ENCODE measurements at places on chromosomes 2 and 18.

GRCh38 chr2:225761396-225761795, 361.9 kb downstream of the NYAP2 start:
- DNase-seq, result no peak

DNA sequence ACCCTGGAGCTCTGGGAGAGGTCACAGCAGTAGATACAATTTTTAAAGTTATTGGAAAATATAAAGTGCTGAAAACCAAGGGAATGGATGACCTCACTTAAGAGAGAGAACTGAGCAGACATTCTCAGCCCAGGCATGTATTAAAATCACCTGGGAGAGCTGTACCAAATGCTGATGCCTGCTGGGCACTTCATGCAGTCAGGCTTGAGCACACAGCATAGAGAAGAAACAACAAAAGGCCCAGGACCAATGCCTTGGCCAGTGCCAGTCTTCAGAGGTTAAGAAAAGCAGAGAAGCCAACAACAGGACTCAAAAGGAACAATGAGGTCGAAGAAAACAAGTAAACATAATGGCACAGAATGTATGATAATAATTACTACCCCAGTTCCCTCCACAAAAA, 211.8 kb downstream of the L3MBTL4 start:
- DNase-seq, result no peak

- no peak for DNase-seq
These were observed at the start of gene MARCHF4 for GRCh38 chr2:216371721-216372702. TSS of gene MARCHF4 (minus strand) at chr2:216372483. CDS start at chr2:216370260, 2,223 bp downstream.

DNA sequence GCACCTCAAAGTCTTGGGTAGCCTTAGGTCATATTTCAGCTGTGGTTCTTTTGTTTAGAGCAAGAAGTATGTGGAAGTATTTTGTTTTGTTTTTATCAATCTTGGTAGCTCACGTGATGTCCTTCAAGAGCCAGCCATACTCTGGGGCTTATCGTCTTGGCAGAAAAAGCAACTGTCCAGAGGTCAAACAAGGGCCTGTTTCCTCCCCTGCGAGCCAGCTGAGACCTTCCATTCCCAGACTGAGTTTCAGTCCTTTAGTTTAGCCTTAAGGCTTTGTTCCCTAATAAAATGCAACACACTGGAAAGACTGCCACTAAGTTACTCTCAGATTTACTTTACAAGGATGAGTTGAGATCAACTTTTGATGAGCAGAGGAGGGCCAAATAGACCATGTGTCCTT, 63.5 kb downstream of the TXNL1 start:
- no peak for DNase-seq

- DNase-seq, result no peak
These were observed 638.2 kb downstream of the FBXO15 start for GRCh38 chr18:73509460-73509859.

- DNase-seq, result no peak
These were observed 34.0 kb upstream of the TMEM178A start for GRCh38 chr2:39631718-39632117.

GRCh38 chr2:28276076-28276618, 116.5 kb upstream of the FOSL2 start:
- DNase-seq, result no peak

GRCh38 chr2:228841877-228842276, 429.2 kb downstream of the PID1 start:
- DNase-seq, result no peak

GRCh38 chr2:70789304-70790135, 923 bp downstream of the FIGLA start:
- peak; percentile 46 for DNase-seq

- DNase-seq, result no peak
These were observed 22.9 kb downstream of the POLR1A start for GRCh38 chr2:86082756-86083155.

GRCh38 chr18:36162981-36163380, 24.3 kb upstream of the MOCOS start:
- no peak for DNase-seq

- DNase-seq, result no peak
These were observed 248.7 kb downstream of the TFCP2L1 start for GRCh38 chr2:121036226-121036692.

GRCh38 chr2:47747878-47748277, 35.1 kb upstream of the MSH6 start:
- no peak for DNase-seq

- no peak for DNase-seq
These were observed 129.3 kb downstream of the MBP start for GRCh38 chr18:77003316-77003715.

DNA sequence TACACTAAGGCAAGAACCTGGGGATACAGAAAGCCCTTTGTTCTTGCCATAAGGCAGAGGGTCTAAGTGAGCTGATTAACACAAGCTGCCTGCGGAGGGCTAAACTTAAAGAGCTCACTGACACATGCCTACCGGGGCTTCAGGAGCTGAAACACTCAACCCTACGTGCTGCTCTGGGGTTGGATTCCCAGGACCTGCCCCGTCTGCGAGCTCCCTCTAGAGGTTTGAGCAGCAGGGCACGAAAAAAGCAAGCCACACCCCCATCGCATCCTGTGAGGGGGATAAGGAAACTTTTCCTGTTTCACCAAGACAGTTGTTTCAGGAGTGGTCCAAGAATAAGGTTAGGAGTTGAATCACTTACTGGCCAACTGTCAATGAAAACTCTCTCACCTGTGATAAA, 562.1 kb downstream of the TMX3 start:
- no peak for DNase-seq

GRCh38 chr18:13543144-13543543, 183.2 kb downstream of the FAM210A start:
- DNase-seq, result no peak

DNA sequence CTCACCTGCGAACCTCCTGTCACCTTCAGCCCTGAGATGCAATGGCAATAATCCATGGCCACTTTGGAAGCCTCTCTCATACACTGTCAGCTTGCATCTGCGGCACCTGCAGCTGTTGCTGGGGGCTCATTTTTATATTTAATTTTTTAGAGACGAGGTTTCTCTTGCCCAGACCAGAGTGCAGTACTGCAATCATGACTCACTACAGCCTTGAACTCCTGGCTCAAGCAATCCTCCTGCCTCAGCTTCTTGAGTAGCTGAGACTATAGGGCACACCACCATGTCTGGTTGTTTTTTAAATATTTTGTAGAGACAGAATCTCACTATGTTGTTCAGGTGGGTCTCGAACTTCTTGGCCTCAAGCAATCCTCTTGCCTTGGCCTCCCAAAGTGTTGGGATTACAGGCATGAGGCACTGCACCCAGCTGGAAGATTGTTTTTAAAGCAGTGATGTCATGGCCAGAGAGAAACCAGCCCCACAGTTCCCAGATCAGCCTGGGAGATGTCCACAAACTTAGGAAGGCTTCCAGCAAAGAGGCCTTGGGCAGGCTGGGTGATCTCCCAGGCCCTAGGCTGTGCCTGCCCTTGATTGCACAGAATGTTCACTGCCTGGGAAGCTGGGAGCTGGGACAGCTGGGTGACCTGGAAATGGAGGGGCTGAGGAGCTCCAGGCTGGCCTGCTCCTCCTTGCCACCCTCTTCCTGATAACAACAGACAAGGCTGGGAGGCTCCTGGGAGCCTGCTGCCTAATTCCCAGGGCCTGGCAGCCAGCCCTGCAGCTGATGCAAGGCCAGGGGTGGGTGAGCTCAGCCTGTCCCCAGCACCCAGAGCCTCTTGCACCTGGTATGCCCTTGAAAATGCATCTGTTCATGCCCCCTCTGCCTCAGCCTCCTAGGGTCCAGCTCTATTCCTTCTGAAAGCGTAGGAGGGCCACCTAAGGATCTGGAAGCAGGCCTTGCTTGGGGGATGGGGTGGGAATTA, 27.1 kb downstream of the SH2D6 start:
- DNase-seq, result no peak

DNA sequence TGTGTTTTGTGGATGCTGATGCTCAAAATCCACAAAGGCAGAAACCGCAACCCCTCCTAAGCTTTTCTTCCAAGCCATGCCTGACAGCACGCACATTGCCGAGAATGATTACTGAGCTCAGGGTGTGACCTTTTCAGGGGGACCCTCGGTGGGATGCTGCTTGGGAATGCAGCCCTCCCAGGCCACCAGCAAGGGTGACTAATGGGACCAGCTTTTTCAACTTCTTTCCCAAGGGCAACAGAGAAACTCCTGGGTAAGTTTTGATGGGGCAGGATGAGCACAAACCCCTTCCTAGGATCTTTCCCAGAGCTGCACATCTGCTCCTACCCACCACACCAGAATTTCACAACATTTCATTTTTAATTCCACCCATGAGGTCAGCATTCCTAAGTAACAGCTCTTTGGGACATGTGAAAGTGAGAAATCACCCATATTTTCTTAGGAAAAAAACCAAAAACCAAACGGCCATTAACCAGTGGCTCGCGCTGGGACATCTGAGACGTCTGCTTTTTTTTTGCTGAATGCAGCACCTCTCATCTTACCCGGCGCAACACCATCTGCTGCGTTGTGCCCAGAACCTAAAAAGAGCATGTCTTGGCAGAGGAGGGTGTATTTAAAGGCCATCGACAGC, 119.0 kb downstream of the ARL4C start:
- DNase-seq, result no peak

DNA sequence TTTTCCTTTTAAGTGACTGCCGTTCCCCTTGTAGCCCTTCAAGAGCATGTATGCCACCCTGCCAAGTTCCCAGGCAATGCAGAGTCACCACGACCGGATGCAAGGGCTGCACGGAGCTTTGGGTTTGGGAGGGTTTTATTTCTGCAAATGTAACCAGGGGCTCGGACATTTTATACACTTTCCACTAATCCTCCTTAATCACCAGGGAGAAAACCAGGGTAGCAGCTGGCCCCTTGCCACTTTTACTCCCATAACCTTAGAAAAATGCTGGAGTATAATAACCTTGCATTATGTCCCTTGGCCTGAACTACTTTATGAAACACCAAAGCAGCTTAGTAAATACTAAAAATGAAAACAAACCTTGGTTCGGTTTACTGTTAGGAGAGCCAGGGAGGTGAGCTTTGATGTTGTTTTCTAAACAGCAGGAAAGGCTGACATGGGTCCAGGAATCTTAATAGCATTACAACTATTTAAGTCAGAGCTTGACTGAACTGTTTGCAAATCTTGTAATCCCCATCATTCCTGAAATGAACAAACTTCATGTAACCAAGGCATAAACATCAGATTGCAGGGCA, 152.8 kb upstream of the RIOK3 start:
- DNase-seq, result no peak

DNA sequence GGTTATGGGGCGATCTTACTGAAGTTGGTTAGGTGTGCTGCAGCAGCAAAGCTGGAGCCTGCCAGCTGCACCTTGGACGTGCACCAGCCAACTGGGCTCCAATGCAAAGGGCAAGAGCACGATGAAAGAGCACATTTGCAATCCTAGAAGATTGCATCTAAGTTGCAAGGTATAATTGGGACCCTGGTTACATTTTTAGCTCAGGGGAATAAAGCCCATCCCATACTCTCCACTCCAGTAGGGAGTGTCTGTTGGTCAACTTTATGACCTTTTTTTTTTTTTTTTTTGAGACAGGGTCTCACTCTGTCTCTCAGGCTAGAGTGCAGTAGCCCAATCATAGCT, 22.2 kb upstream of the GPR55 start:
- no peak for DNase-seq

DNA sequence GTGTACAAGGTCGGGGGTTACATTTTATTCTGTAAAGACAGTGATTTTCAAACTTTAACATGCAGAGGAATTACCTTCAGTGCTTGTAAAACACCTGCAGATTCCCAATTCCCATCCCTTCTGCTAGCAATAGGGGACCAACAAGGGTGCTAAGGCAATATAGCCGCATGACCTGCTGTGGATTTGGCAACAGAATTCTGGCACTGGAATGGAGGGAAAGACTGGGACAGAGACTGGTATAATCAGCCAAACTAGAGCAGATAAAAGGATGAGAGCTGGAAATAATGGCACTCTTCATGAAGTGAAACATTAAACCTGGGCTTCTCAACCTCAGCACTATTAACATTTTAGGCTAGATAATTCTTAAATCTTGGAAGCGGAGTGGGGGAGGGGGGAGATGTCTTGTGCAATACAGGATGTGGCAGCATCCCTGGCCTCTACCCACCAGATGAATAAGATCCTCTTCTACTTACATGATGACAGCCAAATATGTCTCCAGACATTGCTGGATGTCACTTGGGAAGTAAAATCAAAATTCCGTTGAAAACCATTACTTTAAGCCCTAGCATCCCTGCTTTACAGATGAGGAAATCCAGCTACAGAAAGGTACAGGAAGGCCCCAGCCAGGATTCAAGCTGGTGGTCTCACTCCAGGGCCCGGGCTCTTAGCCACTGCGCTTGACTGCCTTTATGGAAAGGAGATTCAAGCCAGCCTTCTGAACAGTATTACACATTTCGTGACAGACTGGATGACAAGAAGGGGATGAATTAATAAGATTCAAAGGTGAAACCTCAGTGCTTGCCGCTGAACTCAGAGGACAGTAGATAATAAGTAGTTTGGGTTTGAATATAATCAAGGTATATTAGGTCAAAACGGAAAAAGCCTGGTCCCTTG, 1.7 kb downstream of the EVA1A start:
- no peak for DNase-seq

DNA sequence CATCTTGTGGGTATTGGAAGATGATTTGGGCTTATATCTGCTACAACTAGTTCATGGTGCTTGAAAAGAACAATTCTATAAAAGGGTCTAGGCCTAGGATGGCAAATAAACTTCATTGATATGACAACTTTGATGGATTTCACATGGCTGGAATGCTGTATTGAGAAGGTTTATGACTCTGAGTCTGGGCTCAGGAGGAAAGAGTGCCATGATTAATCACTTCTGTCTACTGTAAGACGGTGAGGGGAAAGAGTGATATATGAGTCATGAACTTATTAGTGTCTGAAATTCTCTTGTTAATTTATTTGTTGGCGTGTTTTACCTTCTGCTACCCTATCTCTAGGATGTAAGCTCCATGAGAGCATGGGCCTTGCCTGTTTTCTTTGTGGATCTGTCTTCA, 17.0 kb upstream of the ADCYAP1 start:
- DNase-seq, result no peak

DNA sequence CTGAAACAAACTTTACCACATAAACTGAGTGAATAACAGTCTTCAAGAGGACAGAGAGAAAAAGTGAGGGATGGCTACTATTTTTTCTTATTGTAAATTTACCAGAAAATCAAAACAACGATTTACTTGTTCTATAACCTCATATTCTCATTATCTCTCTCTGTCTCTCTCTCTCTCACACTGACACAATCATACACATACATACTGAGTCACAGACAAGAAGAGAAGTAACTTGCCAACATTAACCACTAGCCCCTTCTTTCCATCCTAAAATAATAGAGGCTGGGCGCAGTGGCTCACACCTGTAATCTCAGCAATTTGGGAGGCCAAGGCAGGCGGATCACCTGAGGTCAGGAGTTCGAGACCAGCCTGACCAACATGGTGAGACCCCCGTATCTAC, 18.2 kb downstream of the SATB2 start:
- DNase-seq, result no peak

DNA sequence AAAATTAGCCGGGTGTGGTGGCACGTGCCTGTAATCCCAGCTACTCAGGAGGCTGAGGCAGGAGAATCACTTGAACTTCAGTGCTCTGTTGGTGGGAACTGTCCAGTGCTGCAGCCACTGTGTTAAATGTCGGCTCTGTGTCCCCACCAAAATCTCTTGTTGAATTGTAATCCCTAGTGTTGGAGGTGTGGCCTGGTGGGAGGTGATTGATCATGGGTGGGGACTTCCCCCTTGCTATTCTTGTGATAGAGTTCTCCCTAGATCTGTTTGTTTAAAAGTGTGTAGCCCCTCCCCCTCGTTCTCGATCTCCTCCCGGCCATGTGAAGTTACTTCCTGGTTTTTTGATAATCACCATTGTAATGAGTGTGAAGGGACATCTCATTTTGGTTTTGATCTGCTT, 9.8 kb upstream of the RPL31 start:
- no peak for DNase-seq

All from KG1 (cell line).